Stimulated activated CD4-positive, alpha-beta T cell treated with anti-CD3 and anti-CD28 coated beads, Interleukin-1b, Interleukin-23, amount 100 ng/mL, for 4 hours (primary cell): ENCODE measurements at places on chromosomes 2 and 18.

DNA sequence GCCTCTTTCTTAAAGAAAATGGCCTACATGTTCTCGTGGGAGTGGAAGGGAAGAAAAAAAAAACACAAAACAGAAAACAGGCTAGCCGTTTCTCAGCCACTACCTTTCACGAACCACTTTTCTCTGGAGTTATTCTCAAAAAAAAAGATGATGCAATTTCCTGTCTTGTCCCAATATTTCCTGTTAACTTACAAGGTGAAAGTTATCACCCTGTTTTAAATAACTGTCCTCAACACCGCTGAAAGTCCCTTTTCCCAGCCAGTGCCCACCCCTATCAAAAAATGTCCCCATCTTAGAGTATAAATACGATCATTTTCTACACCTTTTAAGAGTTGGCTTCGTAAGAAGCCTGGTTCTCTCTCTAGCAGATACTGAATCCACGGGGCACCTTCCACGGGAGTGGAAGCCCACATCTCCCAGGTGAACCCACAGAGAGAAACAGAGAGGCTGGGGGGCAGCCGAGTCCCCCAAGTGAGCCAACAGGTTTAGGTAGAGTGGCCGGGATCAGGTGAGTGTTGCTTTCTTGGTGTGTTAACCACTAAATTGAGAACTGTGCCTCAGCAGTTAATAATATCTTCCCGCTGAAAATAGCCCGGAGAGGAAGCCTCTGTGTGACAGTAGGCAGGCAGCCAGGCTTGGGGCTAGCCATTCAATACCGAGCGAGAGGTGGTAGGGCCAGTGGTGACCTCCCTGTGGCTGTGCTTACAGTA, 15.9 kb downstream of the SMAD7 start:
- no peak for DNase-seq

GRCh38 chr2:46150445-46150955, 146.7 kb upstream of the EPAS1 start:
- DNase-seq, result no peak

DNA sequence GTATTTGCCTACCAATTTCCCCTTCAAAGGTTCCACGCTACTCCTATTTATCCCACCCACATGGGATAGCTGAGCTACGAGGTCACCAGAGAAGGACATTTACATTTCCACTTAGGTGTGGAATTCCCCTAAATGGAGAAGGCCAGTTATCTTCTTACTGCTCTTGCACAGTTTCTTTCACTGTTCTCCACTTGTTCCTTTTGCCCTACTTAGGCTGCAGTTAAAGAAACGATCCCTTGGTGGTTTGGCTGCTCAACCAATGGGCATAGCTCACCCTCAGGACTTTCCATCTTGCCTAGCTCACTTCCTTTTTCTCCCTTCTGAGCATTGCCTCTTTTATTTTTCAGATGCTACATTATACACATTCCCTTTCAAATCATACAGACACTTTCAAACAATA, 11.2 kb upstream of the NABP1 start:
- no peak for DNase-seq

DNA sequence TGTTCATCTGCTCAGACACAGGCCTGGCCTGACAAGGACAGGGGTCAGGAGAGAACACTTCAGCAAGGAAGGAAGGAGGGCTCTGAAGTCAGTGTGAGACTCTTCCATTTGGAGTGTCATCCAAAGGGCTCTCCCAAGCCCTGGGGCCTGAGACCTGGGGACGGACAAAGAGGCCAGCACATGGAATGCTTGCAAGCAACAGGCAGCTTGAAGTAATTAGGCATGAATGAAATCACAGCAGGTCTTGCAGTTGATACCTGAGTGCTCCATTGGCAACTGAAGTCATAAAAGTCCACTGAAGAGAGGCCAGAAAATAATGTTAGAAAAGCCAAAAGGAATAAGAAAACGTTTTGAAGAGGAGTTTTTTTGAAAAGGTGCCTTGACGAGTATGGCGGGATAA, 231.7 kb downstream of the VAPA start:
- no peak for DNase-seq
